Fibroblast of skin of abdomen (primary cell): ENCODE measurements at places on chromosomes 6 and 20.
A peak's percentile ranks its signal among the peaks of the same experiment; 100 is the strongest.

GRCh38 chr6:146546443-146547043, 2.9 kb downstream of the RAB32 start:
- peak; percentile 89 for DNase-seq

- no peak for DNase-seq
Measured at GRCh38 chr6:25387911-25388310, 108.7 kb downstream of the CARMIL1 start.

- peak; percentile 44 for DNase-seq
Measured at GRCh38 chr6:129893640-129894039, 32.5 kb upstream of the TMEM244 start.

- no peak for DNase-seq
Measured at GRCh38 chr6:162118706-162119105, 608.9 kb downstream of the PRKN start.

DNA sequence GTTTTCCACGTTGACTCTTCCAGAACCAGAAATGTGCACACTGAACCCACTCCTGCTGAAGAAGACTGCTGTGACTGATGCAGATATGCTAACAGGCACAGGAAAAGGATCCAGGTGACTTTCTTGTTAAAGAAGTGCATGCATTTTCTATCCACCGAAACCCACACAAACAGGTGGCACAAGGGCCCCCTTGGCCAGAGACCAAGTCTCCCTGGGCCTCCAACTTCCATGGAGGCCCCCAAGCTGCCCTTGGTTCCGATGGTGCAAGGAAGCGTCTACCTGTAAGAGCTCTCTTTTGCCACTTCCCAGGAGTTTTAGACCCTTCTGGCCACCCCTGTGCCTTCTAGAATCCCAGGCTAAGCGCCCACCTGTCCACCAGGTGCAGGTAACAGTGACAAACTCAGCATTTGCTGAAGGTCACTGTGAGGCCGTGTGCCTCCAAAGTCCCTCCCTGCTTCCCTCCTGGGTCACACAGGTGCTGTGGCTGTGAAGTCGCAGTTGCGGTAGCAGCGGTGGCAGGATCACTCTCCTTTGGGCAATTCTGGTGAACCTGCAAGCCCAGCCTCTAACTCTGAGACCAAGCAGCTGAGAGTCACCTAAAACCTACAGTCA, 134.8 kb downstream of the PXDC1 start:
- DNase-seq: no peak

DNA sequence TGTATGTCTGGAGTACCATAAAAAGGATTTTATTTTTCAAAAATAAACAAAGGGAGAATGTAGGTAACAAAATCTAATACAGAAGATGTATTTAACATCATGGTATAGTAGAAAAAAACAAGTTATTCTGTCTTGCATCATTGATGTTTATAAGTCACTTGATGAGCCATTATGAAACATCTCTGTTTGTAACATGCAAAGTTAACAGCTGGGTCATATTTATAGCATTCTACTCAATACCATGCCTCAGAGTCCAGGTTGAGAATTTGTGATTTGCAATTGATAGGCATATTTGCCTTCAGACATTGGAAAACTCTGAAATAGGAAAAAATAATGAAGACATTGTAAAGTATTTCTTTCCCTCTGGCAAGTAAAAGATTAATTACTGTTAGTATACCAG, 52.3 kb upstream of the IL20RA start:
- DNase-seq: no peak
